MCF 10A (cell line): ENCODE measurements at places on chromosomes 12 and 14. TPM values are rescaled to one million over a fixed set of nuclear protein-coding genes. Genes with fewer than 3 reads are reported as not detected.

REM2 gene
- 0.26 and 0.47 TPM in 2 replicates for total RNA-seq

GNB3 gene
- total RNA-seq: 0.47 TPM in 1 of 2 replicates, not detected in the other

OTUB2 gene
- total RNA-seq: 1.2 and 1.8 TPM in 2 replicates

DPPA3 gene
- total RNA-seq: not detected in 2 replicates

APOF gene
- not detected in 2 replicates for total RNA-seq

MFAP5 gene
- total RNA-seq: 0.64 and 1.6 TPM in 2 replicates

DNA sequence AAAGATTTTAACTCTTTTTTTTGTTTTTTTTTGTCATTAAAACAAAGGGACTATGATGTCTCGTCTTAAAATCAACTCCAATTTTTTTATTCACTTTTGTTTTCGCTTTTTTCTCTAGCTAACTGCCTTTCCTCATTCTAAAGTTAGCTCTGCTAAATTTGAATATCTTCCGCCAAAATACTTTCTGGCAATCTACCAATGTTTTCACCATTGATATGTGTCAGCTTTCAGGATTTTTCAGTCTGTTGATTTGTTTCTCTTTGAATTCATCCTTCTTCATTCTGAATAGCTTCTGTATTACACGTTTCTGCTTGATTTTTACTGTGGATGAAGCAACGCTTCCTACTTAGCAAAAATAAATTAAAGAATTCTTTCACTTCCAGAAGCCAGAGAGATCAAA is 38.7 kb upstream of the NOVA1 start:
- H3K36me3 ChIP-seq: no peaks in the 10 kb centered on the region
- H3K4me3 ChIP-seq: no peak overlapping the region
- H3K27ac ChIP-seq: no peak overlapping the region
- no peaks in the 10 kb centered on the region for H3K27me3 ChIP-seq

DNA sequence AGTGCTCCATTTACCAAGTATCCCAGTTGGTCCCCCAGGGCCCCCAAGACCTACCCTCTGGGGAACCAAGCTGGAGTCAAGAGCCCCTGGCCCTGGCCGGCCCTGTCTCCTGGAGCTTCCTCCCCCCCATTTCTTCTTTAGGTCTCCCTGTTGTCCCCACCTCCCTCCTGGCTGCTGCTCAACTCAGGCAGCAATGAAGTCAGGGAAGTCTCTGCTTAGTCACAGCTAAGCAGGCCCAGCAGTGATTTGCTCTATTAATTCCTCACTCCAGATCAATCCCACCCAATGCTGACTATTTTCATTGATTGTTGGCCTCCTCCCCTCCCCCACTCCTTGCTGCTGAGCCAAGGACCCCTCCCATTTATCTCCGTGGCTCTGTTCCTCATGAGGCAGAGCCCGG is 28.3 kb downstream of the VSX2 start:
- H3K4me3 ChIP-seq: no peak overlapping the region
- H3K36me3 ChIP-seq: no peaks in the 10 kb centered on the region
- no peak overlapping the region for H3K27ac ChIP-seq
- H3K27me3 ChIP-seq: peaks cover 13% of the 10 kb centered on the region
- peaks cover 6% of the 10 kb centered on the region for H3K4me1 ChIP-seq
- no peak for DNase-seq

DNA sequence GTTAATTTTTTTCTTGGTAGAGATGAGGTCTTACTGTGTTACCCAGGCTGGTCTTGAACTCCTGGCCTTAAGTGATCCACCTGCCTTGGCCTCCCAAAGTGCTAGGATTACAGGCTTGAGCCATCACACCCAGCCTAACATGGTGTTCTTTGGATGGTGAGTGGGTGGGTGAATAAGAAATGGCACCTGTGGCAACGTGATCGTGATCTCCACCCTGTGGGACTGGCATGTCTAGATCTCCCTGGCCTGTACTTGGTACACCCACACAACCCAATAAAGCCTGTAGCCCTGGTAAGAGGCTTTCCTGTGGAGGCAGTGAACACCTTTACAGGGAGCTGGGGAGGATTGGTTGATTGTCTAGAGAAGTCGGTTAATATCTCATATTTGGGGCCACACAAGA is 25.2 kb downstream of the SYNE2 start:
- H3K4me1 ChIP-seq: peaks cover 25% of the 10 kb centered on the region
- DNase-seq: no peak
- no peak overlapping the region for H3K27ac ChIP-seq
- no peaks in the 10 kb centered on the region for H3K27me3 ChIP-seq
- H3K4me3 ChIP-seq: no peak overlapping the region

- DNase-seq: no peak
- no peak overlapping the region for H3K27ac ChIP-seq
- peaks cover 6% of the 10 kb centered on the region for H3K4me1 ChIP-seq
- no peak overlapping the region for H3K4me3 ChIP-seq
- H3K27me3 ChIP-seq: no peaks in the 10 kb centered on the region
Measured at GRCh38 chr12:122005252-122005776, 16.4 kb upstream of the BCL7A start.

GRCh38 chr12:84807249-84807648 is 105.3 kb downstream of the SLC6A15 start:
- no peaks in the 10 kb centered on the region for H3K27me3 ChIP-seq
- no peaks in the 10 kb centered on the region for H3K36me3 ChIP-seq
- no peak overlapping the region for H3K27ac ChIP-seq
- DNase-seq: peak; percentile 13

- no peaks in the 10 kb centered on the region for H3K36me3 ChIP-seq
- peaks cover 48% of the 10 kb centered on the region for H3K27me3 ChIP-seq
- no peak overlapping the region for H3K27ac ChIP-seq
- peak; percentile 34 for DNase-seq
Measured at GRCh38 chr14:22276913-22277816, 311.9 kb downstream of the DAD1 start.

- no peaks in the 10 kb centered on the region for H3K36me3 ChIP-seq
- DNase-seq: no peak
- H3K27me3 ChIP-seq: no peaks in the 10 kb centered on the region
- H3K4me1 ChIP-seq: no peaks in the 10 kb centered on the region
Measured at GRCh38 chr12:16076970-16077522, 165.9 kb downstream of the DERA start.

- peaks cover 2% of the 10 kb centered on the region for H3K27me3 ChIP-seq
- H3K4me3 ChIP-seq: no peak overlapping the region
- no peaks in the 10 kb centered on the region for H3K4me1 ChIP-seq
Measured at GRCh38 chr12:52011602-52012214, 5.0 kb downstream of the TAMALIN start.

GRCh38 chr12:18864900-18865561 is 127.1 kb downstream of the CAPZA3 start:
- peaks cover 15% of the 10 kb centered on the region for H3K4me1 ChIP-seq
- peak; percentile 64 for DNase-seq
- no peaks in the 10 kb centered on the region for H3K36me3 ChIP-seq
- no peaks in the 10 kb centered on the region for H3K27me3 ChIP-seq

GRCh38 chr14:50530794-50531365 is 1.5 kb downstream of the MAP4K5 start:
- no peak for DNase-seq
- peak overlapping the region; percentile 80 for H3K4me3 ChIP-seq
- H3K4me1 ChIP-seq: peaks cover 34% of the 10 kb centered on the region
- H3K27me3 ChIP-seq: no peaks in the 10 kb centered on the region
- H3K27ac ChIP-seq: peak overlapping the region; percentile 46

- no peak overlapping the region for H3K27ac ChIP-seq
- no peaks in the 10 kb centered on the region for H3K27me3 ChIP-seq
- H3K4me3 ChIP-seq: no peak overlapping the region
- no peaks in the 10 kb centered on the region for H3K4me1 ChIP-seq
Measured at GRCh38 chr12:48032597-48032996, 28.3 kb upstream of the COL2A1 start.

DNA sequence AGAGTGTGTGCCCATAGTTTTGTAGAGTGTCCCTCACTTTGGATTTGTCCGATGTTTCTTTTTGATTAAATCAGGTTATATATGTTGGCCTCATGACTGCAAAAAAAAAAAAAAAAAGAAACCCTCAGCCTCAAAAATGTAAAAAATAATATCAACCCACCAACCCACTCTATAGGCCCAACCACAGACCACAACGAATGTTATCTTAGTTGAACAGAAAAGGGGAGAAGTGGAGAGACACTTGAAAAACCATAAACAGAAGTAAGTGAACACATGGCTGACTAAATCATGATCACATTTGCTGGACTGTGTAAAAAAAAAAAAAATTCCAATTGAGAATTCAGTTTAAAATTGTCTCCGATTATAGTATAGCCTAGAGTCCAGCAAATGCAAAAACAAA is 45.5 kb upstream of the ST8SIA1 start:
- no peak for DNase-seq
- no peak overlapping the region for H3K27ac ChIP-seq
- H3K36me3 ChIP-seq: no peaks in the 10 kb centered on the region
- H3K4me3 ChIP-seq: no peak overlapping the region
- no peaks in the 10 kb centered on the region for H3K27me3 ChIP-seq

- no peaks in the 10 kb centered on the region for H3K36me3 ChIP-seq
- H3K27ac ChIP-seq: no peak within 1 kb of the TSS
- no peaks in the 10 kb centered on the region for H3K4me1 ChIP-seq
- H3K27me3 ChIP-seq: no peaks in the 10 kb centered on the region
- H3K4me3 ChIP-seq: no peak within 1 kb of the TSS
- no peak for DNase-seq
Measured at GRCh38 chr12:8822298-8822697, at the start of gene A2ML1. TSS of gene A2ML1 (plus strand) at chr12:8822621. CDS start at chr12:8822652, 31 bp downstream.

DNA sequence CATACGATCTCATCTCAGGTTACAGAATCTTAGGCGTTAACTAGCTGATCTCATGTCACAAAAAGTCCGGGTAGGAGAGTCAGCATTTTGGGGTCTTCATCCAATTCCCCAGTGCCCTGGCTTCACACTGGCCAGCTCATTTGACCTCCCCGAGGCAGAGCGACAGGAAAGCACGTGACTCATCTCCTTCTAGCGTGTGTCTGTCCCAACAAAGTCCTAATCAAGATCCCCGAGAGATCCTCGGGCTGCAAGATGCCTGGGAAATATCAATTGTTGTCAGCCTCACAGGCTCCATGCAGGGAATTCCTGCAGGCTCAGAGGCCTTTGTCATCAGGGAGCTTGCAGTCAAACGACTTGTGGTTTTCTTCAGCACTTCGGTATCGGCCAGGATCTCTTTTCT is 57.5 kb downstream of the ZNF664 start:
- no peak overlapping the region for H3K4me3 ChIP-seq
- DNase-seq: peak; percentile 13
- no peaks in the 10 kb centered on the region for H3K36me3 ChIP-seq

DNA sequence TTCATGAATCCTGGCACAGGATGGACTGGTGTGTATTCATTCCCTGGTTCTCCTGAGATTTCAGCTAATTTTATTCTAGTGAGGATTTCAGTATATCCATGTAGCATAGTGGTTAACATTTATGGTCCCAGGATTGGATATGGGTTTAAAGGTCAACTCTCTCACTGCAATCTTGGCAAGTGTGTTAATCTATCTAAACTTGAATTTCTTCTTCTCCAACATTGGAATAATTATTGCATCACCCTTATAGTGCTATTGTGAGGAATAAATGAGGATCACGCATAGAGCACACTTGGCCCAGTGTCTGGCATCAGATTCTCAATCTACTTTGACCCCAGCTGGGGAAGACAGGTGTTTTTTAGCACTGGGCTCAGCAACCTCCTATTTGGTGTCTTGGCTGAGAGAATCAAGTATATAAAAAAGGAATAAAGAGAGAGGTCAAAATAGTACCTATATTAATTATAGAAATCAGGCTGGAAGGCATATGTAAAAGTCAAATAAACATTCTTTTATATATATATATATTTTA is 531.2 kb upstream of the ATP2B1 start:
- peaks cover 18% of the 10 kb centered on the region for H3K4me1 ChIP-seq
- no peak overlapping the region for H3K27ac ChIP-seq
- no peak overlapping the region for H3K4me3 ChIP-seq
- no peak for DNase-seq

GRCh38 chr12:23169012-23169695 is 544.2 kb downstream of the ETNK1 start:
- DNase-seq: no peak
- H3K27ac ChIP-seq: no peak overlapping the region
- no peaks in the 10 kb centered on the region for H3K4me1 ChIP-seq
- no peaks in the 10 kb centered on the region for H3K27me3 ChIP-seq
- no peaks in the 10 kb centered on the region for H3K36me3 ChIP-seq

GRCh38 chr14:25026476-25027137 is 23.3 kb downstream of the STXBP6 start:
- no peaks in the 10 kb centered on the region for H3K27me3 ChIP-seq
- H3K4me1 ChIP-seq: no peaks in the 10 kb centered on the region
- H3K27ac ChIP-seq: no peak overlapping the region
- H3K4me3 ChIP-seq: no peak overlapping the region
